ENCODE measurements at places on chromosomes 3 and 15.

GRCh38 chr3:134330883-134331810 lies 43.1 kb downstream of the AMOTL2 start:
- no peak for DNase-seq
- H3K36me3 ChIP-seq = no peaks in the 10 kb centered on the region
- no peaks in the 10 kb centered on the region for H3K4me1 ChIP-seq
- peaks cover 61% of the 10 kb centered on the region for H3K27me3 ChIP-seq
- no peak overlapping the region for H3K4me3 ChIP-seq

GRCh38 chr15:74752011-74752410 lies 3.4 kb downstream of the CYP1A2 start:
- peaks cover 17% of the 10 kb centered on the region for H3K27me3 ChIP-seq
- no peak overlapping the region for H3K27ac ChIP-seq
- no peaks in the 10 kb centered on the region for H3K4me1 ChIP-seq

GRCh38 chr3:53227993-53228885 lies 27.6 kb downstream of the TKT start:
- no peaks in the 10 kb centered on the region for H3K4me1 ChIP-seq
- H3K27me3 ChIP-seq = no peaks in the 10 kb centered on the region
- no peak overlapping the region for H3K4me3 ChIP-seq

GRCh38 chr3:13950042-13950441 lies 70.2 kb upstream of the WNT7A start:
- no peaks in the 10 kb centered on the region for H3K36me3 ChIP-seq
- H3K27me3 ChIP-seq = peaks cover 49% of the 10 kb centered on the region
- DNase-seq = no peak
- H3K4me3 ChIP-seq = no peak overlapping the region
- H3K4me1 ChIP-seq = no peaks in the 10 kb centered on the region
- H3K27ac ChIP-seq = no peak overlapping the region

- no peak overlapping the region for H3K27ac ChIP-seq
- no peaks in the 10 kb centered on the region for H3K36me3 ChIP-seq
- H3K27me3 ChIP-seq = no peaks in the 10 kb centered on the region
- no peak overlapping the region for H3K4me3 ChIP-seq
- no peaks in the 10 kb centered on the region for H3K4me1 ChIP-seq
Observed at GRCh38 chr3:55194376-55194775, 266.5 kb upstream of the LRTM1 start.

- H3K4me1 ChIP-seq = peaks cover 70% of the 10 kb centered on the region
- H3K4me3 ChIP-seq = peak overlapping the region; percentile 87
- H3K36me3 ChIP-seq = peaks cover 15% of the 10 kb centered on the region
- peak overlapping the region; percentile 94 for H3K27ac ChIP-seq
- H3K27me3 ChIP-seq = no peaks in the 10 kb centered on the region
- DNase-seq = no peak
Observed at GRCh38 chr3:50570508-50571279, 1.4 kb downstream of the HEMK1 start.

DNA sequence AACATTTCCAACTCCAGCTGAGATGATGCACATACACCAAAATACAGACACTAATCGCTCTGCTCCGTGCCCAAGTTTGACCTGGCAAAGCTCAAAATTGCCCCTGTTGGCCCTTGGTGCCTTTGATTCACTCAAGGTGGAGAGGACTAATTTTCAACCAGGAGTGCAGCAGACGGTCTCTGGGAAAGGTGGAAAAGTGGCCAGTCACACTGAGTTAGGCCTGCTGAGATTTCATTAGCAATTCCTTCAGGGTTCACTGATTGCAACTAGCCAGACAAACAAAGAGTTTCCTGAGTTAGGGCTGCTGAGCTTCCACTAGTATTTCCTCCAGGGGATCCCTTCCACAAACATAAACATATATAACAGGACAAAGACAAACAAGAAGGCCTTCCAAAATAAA lies 28.7 kb upstream of the LHFPL4 start:
- no peaks in the 10 kb centered on the region for H3K36me3 ChIP-seq
- no peak overlapping the region for H3K27ac ChIP-seq
- no peak overlapping the region for H3K4me3 ChIP-seq
- DNase-seq = no peak

DNA sequence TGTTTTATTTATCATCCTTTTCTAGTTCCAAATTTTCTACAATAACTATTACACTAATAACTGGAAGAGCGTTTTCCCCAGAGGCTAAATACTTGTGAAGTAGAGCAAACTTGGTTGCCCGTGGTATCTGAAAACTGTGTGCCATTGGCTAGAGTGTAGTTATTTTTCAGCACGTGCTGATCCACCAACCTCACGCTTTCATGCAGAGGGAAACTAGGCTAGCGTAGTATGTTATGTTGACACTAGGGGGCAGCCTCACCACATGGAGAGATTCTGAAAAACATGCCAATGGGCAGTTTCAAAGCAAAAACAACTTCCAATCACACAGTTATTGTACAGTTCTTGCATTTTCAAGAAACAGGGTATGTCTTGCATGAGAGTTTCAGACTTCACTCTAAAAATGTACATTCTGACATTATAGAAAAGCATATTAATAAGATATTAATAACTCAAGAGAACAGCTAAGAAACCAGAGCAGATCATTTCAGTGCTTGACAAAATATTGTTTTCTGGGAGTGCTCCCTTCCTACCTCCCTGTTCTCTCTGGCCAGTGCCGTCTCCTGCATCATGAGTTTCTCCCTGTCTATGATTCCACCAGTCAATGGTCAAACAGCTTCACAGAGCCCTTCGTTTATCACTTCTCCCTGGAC lies 39.7 kb downstream of the SPATA12 start:
- no peaks in the 10 kb centered on the region for H3K36me3 ChIP-seq
- DNase-seq = peak; percentile 61
- peaks cover 18% of the 10 kb centered on the region for H3K27me3 ChIP-seq
- H3K27ac ChIP-seq = no peak overlapping the region
- peaks cover 5% of the 10 kb centered on the region for H3K4me1 ChIP-seq

- H3K27me3 ChIP-seq = no peaks in the 10 kb centered on the region
- H3K4me1 ChIP-seq = peaks cover 3% of the 10 kb centered on the region
- no peaks in the 10 kb centered on the region for H3K36me3 ChIP-seq
- DNase-seq = no peak
Observed at GRCh38 chr3:99852851-99853250, 35.2 kb downstream of the CMSS1 start.

DNA sequence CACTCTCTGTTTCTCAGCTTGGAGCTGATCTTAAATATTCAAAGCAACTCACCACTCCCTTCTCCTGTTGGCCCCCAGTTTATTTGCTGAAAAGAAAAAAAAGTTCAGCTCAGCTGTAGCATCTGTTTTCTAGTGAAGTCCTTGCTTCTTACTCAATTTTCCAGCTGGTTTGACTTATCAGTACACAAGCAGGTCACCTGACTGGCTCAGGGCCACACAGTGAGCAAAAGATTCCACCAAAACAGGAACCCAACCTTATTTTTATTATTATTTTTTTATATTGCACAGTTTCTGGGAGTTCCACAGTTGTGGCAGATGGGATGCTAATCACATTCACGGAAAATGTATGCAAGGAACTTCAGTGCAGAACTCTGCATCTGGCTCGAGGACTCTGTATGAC lies 390.7 kb upstream of the RGMA start:
- no peak overlapping the region for H3K4me3 ChIP-seq
- no peaks in the 10 kb centered on the region for H3K36me3 ChIP-seq
- H3K27ac ChIP-seq = no peak overlapping the region
- peaks cover 57% of the 10 kb centered on the region for H3K27me3 ChIP-seq
- no peak for DNase-seq

- H3K27me3 ChIP-seq = no peaks in the 10 kb centered on the region
- peak; percentile 25 for DNase-seq
- H3K36me3 ChIP-seq = peaks cover 9% of the 10 kb centered on the region
- peak overlapping the region; percentile 98 for H3K27ac ChIP-seq
Observed at GRCh38 chr3:136919799-136920580, 37.8 kb upstream of the IL20RB start.

DNA sequence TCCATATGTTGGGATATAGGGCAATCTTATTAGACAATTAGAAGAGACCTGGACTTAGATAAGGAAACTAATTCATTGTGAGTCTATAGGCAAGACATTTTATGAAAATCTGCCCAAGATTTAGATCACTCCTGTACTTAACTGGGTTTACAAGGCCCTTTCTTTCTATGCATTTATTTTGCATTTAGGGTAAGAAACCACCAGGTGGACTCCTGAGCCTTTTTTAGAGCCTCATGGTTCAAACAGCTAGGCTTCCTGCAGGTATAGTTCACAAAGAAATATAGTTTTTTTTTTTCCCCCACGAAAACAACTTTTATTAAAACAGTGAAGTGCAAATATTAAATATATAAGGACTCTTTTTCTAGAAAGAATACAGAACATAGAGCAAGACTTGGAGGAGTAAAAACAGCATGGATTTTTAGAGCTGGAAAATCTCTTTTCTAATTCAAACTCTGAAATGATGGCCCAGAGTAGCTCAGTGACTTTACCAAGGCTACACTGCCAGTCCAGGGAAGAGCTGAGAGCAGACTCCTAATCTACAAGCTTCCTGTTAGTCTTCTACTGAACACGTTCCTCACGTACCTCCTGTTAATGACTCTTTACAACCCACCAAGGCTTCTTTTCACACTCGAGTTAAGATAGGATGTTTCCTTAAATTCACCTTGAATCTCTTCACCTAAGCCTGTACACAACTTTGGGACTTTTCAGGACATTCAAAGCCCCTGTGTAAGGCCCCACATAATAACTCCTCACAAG lies 400.9 kb upstream of the ATP11B start:
- H3K27ac ChIP-seq = no peak overlapping the region
- no peaks in the 10 kb centered on the region for H3K36me3 ChIP-seq
- peaks cover 1% of the 10 kb centered on the region for H3K4me1 ChIP-seq
- no peaks in the 10 kb centered on the region for H3K27me3 ChIP-seq

DNA sequence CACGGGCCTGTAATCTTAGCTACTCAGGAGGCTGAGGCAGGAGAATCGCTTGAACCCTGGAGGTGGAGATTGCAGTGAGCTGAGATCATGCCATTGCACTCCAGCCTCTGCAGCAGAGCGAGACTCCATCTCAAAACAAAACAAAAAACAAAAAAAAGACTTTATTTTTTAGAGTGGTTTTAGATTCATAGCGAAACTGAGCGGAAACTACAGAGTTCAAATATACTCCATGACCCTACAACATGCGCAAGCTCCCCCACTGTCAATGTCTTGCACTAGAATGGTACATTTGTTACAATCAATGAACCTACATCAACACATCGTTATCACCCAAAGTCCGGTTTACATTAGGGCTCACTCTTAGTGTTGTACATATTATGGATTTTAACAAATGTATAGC lies 2.2 kb upstream of the CRTAP start:
- peaks cover 17% of the 10 kb centered on the region for H3K4me1 ChIP-seq
- H3K4me3 ChIP-seq = no peak overlapping the region
- H3K27me3 ChIP-seq = peaks cover 7% of the 10 kb centered on the region
- DNase-seq = no peak
- peaks cover 3% of the 10 kb centered on the region for H3K36me3 ChIP-seq

GRCh38 chr15:83943043-83943442 lies 289.1 kb downstream of the ADAMTSL3 start:
- H3K27ac ChIP-seq = no peak overlapping the region
- H3K27me3 ChIP-seq = no peaks in the 10 kb centered on the region
- DNase-seq = no peak
- H3K36me3 ChIP-seq = no peaks in the 10 kb centered on the region
- H3K4me1 ChIP-seq = no peaks in the 10 kb centered on the region

DNA sequence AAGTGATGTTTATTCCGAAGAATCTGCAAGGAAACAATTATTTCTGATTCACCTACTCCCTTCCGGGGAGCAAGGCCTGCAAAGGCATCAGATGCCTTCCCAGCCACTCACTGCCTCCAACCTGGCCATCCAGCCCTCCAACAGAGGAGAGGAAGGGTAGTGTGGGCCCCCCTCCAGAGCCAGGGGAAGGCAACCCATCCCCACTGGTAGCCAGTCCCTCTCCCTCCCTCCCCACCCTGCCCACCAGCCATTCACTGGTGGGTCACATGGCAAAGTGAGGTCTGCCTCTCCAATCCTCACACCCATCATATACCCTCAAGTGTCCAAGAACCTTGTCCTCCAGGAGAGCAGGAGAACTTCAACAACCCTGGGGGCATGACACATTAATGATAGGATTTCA lies 2.4 kb upstream of the VIPR1 start:
- DNase-seq = no peak
- H3K4me3 ChIP-seq = no peak overlapping the region

GRCh38 chr3:71549951-71550350 lies 33.6 kb downstream of the FOXP1 start:
- no peaks in the 10 kb centered on the region for H3K4me1 ChIP-seq
- no peaks in the 10 kb centered on the region for H3K36me3 ChIP-seq
- no peak overlapping the region for H3K27ac ChIP-seq

DNA sequence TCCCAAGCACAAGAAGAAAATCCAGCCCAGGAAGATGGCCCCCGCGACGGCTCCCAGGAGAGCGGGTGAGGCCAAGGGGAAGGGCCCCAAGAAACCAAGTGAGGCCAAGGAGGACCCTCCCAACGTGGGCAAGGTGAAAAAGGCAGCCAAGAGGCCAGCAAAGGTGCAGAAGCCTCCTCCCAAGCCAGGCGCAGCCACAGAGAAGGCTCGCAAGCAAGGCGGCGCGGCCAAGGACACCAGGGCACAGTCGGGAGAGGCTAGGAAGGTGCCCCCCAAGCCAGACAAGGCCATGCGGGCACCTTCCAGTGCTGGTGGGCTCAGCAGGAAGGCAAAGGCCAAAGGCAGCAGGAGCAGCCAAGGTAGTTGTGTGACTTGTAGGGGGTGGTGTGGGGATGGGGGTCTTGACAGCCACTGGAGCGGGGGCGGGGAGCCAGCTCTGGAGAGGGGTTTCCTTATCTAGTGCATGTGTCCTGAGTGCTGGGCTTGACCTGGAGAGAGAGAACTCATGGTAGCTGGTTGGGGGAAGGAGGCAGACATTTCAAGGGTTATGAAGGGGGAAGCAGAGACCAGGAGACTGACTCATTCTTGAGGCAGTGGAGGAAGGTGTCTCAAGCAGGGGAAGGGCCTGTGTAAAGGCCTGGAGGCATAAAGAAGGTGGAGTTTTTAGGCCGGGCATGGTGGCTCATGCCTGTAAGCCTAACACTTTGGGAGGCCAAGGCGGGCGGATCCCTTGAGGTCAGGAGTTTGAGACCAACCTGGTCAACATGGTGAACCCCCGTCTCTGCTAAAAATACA lies 6.2 kb downstream of the H1-8 start:
- peak overlapping the region; percentile 72 for H3K27ac ChIP-seq
- no peaks in the 10 kb centered on the region for H3K36me3 ChIP-seq
- H3K4me3 ChIP-seq = no peak overlapping the region
- H3K4me1 ChIP-seq = peaks cover 23% of the 10 kb centered on the region
